ENCODE measurements at places on chromosomes 2 and 18. TPM values are rescaled to one million over a fixed set of nuclear protein-coding genes. Genes with fewer than 3 reads are reported as not detected.

Gene PREB
- 63.3 TPM for total RNA-seq

Gene WNT10A
- not detected for total RNA-seq

Gene LYPD6
- not detected for total RNA-seq

Gene ABCG5
- total RNA-seq, result not detected

Gene GLB1L
- 11.2 TPM for total RNA-seq

Gene GAREM2
- 1.4 TPM for total RNA-seq

Gene ST8SIA3
- total RNA-seq, result not detected

Gene PXDN
- total RNA-seq, result 117 TPM

Gene COL4A4
- total RNA-seq, result 1.7 TPM

Gene SERPINB11
- total RNA-seq, result not detected

Gene SANBR
- total RNA-seq, result 12.6 TPM

Gene TUBA3E
- total RNA-seq, result not detected

Gene KCNIP3
- 5.4 TPM for total RNA-seq

Gene SERPINE2
- 8.3 TPM for total RNA-seq

Gene RGPD4
- not detected for total RNA-seq

Gene ADAM23
- 0.19 TPM for total RNA-seq

Gene MAP2
- total RNA-seq, result 16.6 TPM

Gene ITSN2
- total RNA-seq, result 62.2 TPM

Gene ZNF892
- 4.6 TPM for total RNA-seq

Gene HOXD12
- total RNA-seq, result not detected

Data from subcutaneous adipose tissue (tissue), 4 donors.